Frontal cortex (tissue), 4 donors: ENCODE measurements at places on chromosomes 6 and 20. TPM values are rescaled to one million over a fixed set of nuclear protein-coding genes. Genes with fewer than 3 reads are reported as not detected.

SLC26A8 gene
- 5.7 TPM for total RNA-seq

HTR1B gene
- total RNA-seq, result 5.3 TPM

GRM1 gene
- 14.3 TPM for total RNA-seq

DNA sequence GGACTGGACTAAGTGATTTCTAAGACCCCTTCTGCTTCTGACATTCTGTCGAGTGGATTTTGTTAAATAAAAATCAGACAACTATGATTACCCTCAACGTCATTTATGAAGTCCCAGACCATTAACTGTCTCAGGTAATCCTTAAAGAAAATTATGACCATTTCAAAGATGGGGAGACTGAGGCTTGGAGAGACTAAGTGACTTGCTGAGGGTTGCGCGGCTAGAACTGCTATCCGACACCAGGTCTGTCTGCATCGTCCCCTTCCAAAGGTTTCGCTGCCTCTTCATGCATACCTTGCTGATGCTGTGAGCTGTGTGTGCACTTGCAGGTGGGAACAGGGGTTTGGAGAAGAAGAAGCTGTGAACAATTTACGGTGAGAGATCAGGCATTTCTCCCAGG, 3.1 kb downstream of the SNPH start:
- DNase-seq, result no peak

DNA sequence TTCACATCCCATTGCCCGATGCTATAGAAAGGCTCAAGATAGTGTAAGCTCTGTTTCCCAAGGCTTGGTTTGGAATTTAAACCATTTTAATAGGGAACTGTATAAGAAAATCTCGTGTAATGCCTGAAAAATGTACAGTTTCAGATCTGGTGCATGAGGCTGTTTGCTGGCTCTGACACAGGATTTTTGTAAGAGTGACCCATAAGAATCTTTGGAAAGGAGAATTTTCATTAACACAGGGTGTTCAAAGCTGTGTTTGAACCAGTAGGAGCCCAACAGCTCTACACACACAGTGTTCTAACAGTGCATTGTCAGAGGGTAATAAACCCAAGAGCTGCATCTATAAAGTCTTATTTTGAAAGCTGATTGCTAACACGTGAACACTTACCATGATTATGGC, 293.5 kb downstream of the PRL start:
- DNase-seq, result no peak
